ENCODE measurements at places on chromosomes 2 and 18.

GRCh38 chr2:86697551-86698104, 22.5 kb upstream of the RMND5A start:
- no peak for DNase-seq

- DNase-seq, result no peak
Measured at GRCh38 chr2:56871644-56872043, 687.9 kb downstream of the CCDC85A start.

GRCh38 chr2:186027922-186028321, 289.3 kb downstream of the FSIP2 start:
- no peak for DNase-seq

DNA sequence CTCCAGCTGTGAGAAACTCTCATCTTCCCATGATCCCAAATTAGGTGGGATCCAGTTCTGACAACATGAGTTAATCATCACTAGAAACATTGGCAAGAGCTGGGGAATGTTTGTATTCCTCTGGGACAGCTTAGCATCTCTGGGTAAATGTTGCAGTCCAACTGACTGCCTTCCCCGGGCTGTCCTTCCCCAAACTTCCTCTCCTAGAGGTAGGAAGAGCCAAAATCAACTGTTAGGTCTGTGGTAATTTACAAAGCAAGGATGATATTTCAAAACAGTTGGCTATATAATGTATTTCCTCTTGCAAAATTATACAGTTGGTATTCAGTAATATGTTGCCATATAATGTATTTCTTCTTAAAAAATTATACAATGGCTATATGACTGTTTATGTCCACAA, 148.5 kb downstream of the MGAT5 start:
- DNase-seq, result no peak
